ENCODE measurements at places on chromosomes 3 and 15. TPM values are rescaled to one million over a fixed set of nuclear protein-coding genes. Genes with fewer than 3 reads are reported as not detected.

Gene ZNF609
- 14.7 TPM for total RNA-seq

Gene IL17RB
- total RNA-seq, result 0.47 TPM

DNA sequence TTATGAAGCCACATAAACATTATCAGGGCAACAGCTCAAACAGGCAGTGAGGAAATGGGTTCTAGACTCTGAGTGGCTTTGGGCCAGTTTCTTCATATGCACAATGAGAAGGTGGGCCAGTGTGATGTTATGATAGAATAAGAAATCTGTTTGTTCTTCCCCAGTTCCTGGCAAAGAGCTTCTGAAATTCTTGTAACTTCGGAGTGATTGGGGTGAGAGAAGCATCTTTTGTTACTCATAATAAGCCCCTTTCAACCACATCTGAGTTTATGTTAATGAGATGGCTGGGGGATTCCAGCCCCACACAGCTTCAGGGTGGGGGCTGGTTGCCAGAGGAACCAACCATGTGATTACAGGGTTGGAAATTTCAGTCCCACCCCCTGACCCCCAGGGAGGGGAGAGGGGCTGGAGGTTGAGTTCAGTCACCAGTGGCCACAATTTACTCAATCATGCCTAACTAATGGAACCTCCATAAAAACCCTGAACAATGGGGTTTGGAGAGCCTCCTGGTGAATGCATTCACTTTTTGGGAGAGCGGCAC lies 57.0 kb upstream of the FRMD4B start:
- DNase-seq, result no peak

- DNase-seq, result no peak
These were observed 382.1 kb upstream of the TBL1XR1 start for GRCh38 chr3:177579419-177579818.

DNA sequence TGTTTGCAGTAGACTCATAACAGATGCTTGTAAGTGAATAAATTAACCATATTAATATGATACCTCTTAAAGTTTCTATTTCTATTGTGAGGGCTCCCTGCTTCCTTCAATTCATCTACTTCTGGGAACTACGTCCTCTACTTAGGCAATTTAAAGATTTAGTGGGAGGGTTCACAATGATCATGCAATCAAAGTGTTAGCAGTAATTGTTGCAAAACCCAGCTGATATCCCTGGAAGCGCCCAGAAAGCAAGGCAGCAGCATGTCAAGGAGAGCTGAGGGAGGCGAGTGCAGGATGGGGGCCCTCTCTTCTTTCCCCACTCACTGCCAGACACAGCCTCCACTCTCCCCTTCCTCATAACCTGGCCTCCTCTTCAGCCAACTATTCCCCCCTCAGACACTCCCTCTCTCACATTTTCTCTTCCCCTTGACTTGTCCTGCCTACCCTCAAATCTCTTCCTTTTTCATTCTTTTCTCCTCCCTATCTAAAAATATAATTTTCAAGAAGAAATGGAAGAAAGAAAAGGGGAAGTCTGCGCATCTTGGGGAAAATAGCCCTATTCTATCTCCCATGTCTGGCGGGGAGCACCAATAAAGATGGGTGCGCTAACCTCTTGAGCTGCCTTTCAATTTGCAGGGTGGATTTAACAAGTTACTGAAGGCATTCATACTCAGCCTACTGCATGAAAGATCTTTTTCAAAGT lies 6.6 kb downstream of the TMEM212 start:
- DNase-seq, result no peak

DNA sequence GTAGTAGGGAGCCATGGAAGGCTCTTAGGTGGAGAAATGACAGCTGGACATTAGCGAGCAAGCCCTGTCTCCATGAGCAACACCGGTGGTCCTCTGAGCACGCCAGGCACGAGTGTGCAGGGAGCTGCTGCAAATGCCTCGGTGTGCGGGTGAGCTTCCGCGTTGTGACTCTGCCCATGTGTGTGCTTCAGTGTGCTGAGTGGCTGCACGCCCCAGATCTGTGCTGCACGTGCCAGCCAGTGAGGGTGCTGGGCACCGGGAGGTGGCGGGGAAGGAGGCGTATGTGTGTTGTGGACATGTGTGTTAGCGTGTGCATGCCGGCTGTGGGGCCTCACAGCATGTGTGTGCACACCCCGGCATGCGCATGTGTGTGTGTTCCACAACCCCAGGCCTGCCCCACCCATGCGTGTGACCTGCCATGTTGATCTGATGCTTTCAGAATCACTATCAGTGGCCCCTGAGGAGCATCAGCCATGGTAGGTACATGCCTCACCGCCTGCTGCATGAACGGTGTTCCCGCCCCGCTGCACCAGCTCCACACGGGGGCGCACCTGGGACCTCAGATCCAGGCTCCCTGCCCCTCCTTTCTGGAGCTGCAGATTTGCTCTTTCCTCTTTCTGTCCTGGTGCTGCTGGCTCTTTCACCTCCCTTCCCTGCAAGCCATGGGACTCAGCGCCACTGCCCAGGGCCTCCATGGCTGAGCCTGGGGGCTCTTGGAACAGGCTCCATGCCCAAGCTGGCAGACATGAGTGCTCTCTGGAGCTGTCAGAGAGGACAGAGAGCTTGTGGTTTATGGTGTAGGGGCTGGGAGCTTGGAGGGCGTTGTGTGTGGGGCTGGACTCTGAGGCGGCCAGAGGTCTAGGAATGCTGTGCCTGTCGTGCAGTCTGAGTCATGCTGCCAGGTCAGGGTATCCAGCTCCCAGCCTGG lies 169.4 kb downstream of the TBC1D2B start:
- DNase-seq, result no peak

DNA sequence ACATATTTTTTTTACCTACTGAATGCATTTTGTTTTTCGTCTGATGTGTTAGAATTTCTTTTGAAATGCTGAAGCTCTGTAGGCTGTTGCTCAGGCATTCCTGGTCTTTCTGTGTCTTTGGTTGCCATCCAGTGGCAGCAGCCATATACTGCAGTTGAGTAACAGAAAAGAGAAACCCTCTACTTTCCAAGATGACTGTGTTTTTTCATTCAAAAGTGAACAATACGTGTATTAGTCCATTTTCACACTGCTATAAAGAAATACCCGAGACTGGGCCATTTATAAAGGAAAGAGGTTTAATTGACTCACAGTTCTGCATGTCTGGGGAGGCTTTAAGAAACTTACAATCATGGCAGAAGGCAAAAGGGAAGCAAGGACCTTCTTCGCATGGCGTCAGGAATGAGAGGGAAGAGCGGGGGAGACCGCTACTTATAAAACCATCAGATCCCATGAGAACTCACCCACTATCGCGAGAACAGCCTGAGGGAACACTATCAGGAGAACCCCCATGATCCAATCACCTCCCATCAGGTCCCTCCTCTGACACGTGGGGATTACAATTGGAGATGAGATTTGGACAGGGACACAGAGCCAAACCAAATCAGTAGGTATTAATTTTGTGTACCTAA lies 4.7 kb upstream of the GOLGA8B start:
- DNase-seq, result no peak

Measured in left ventricle myocardium inferior (tissue), 1 donor.